ENCODE measurements at places on chromosomes 2 and 18.

DNA sequence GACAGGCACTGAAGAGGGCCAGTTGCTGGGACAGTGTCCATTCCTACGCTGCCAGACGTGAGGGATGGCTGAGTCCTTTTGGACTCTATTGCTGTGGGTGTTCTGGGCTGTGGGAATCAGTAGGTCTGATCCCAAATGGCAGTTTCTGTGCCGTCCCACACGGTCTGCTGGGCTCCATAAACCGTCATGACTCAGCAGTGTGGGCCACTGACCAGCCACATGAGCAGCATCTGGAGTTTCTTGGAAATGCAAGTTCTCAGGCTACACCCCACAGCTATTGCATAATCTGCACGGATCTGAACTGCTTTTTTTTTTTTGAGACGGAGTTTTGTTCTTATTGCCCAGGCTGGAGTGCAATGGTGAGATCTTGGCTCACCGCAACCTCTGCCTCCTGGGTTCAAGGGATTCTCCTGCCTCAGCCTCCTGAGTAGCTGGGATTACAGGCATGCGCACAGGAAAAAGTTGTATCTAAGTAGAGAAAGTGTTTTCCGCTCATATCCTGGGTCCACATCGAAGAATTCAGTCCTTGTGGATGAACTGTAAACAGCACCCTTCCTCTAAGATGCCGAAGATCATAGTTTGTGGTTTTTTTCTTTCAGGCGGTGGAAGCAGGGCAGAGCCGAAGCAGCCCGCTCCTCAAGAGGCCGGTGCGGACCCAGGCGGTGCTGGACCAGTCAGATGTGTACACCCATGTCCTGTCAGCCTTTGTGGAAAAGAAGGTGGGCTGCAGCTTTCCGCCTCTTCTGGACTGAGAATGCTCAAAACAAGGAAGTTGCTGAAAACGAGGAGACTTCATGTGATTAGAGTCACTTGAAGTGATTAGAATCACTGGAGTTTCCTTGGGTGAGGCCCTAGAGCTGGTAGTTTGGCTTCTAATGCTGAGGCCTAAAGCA, 25.5 kb downstream of the RMC1 start:
- DNase-seq = no peak

- DNase-seq = no peak
Measured at GRCh38 chr2:110791435-110791834, 59.1 kb downstream of the ACOXL start.

- no peak for DNase-seq
Measured at GRCh38 chr2:122480501-122481243, 725.2 kb downstream of the TSN start.

DNA sequence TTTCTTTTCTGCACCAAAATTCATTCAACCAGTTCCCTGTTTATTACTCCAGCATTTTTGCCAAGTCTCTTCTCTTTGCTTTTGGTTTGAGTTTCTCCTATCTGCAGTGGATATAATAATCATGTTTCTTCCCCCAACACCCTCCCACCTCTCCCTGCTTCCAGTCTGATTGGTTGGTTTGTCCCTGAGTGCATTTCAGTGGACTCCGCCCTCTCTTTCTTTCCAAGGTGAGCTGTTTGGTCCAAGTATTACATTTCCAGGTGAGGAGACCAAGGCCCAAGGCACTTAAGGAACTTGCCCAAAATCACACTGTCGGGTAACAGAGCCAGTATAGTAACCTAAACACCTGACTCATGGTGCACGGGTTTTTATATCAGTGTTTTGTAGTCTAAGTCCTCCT, 17.7 kb downstream of the MRO start:
- no peak for DNase-seq

- DNase-seq = no peak
Measured at GRCh38 chr2:121260370-121261154, 24.4 kb downstream of the TFCP2L1 start.

- peak; percentile 19 for DNase-seq
Measured at GRCh38 chr2:3575534-3576262, 638 bp downstream of the RPS7 start.

- DNase-seq = no peak
Measured at GRCh38 chr2:158914066-158914465, 54.4 kb upstream of the TANC1 start.

GRCh38 chr2:178211460-178211859, 17.1 kb downstream of the OSBPL6 start:
- no peak for DNase-seq

DNA sequence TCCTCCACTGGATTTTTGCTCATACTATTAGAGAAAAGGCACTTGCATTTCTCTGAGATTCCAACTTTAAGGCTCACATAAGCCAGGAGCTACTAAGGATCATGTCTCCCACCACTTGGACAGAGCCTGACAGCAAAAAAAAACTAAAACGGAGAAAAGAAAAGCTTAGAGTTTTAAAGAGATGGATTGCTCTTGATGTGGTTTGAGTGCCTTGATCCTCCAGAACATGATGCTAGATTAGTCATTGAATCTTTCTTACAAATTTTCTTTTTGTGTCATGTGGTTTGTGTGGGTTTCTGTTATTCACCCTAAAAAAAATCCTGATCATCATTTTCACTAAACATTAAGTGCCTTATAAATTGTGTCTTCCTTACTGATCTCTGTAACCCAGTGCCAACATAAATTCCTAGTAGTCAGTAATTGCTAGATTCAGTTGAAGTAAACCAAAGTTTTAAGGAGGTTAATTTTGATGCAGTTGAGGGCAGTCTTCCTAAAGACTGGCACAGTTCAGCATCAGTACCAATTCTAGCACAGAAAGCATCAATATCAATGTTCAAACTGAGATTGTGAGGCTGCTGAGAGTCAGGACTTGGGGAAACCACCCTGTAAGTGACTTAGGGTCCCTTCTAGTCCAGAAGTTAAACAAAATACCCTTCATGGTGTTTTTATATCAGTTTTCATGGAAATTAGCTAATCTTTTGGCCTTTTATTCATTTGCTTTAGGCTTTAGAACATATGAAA, 206.3 kb downstream of the RAD51AP2 start:
- DNase-seq = no peak

GRCh38 chr2:53467467-53468180, 300.0 kb upstream of the CHAC2 start:
- no peak for DNase-seq

DNA sequence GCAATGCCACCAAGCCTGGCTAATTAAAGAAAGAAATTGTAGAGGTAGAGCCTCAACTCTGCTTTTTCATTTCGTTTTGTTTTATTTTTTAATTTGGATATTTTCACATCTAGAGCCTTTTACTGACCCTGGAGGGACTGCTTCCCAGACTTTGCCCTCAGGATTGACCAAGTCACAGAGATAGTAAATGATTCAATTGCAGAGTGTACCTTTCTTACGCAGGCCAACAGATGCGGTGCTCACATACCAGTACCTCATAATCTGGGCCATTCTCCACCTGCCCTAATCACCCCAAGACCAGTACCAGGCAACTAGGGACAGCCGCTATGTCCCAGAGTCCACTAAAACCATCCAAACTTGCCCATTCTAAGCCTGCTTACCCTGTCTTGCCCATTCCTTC, 110.8 kb downstream of the DDX1 start:
- DNase-seq = no peak

DNA sequence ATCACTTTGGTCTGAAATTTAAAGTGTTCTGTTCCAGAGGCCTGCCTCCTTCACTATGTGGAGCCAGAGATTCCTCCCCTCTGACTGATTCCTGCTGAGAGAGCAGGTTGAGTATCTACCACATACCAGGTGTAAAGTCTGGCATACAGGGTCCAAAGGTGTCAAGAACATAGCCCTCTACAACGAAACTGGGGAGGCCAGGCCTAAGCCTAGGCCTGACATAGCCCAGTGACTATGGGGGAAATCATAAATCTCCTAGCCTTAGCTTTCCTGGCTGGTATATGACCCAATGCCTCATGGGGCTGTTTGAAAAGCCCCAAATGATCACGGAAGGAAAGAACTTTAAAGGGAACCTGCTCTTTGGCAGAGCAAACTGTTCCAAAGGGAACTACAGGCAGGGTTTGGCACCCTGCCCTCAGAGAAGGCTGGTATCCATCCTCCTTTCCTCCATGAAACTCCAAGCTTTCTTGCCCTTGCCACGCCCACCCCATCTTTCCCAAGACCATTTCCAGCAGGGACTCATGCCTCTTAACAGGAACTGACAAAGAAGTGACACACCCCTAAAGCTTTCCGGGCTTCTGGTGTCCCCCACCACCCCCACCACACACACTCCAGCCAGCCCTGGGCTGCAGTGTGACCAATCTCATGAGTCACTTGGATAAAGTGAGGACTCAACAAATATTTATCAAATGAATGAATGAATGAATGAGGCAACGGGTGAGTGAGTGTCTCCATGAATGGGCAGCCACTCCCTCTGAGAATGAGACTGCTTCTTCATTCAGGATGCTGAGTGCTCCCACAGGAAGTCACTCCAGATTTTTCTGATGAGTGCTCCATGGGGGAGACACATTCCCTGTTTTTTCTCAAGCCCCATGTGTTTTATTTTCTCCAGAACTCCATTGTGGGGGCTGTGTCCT, 114.5 kb upstream of the STPG4 start:
- DNase-seq = no peak

- DNase-seq = no peak
Measured at GRCh38 chr2:10545556-10545955, 97.4 kb upstream of the ODC1 start.

GRCh38 chr2:141105763-141106162, 1025.1 kb downstream of the LRP1B start:
- DNase-seq = no peak

DNA sequence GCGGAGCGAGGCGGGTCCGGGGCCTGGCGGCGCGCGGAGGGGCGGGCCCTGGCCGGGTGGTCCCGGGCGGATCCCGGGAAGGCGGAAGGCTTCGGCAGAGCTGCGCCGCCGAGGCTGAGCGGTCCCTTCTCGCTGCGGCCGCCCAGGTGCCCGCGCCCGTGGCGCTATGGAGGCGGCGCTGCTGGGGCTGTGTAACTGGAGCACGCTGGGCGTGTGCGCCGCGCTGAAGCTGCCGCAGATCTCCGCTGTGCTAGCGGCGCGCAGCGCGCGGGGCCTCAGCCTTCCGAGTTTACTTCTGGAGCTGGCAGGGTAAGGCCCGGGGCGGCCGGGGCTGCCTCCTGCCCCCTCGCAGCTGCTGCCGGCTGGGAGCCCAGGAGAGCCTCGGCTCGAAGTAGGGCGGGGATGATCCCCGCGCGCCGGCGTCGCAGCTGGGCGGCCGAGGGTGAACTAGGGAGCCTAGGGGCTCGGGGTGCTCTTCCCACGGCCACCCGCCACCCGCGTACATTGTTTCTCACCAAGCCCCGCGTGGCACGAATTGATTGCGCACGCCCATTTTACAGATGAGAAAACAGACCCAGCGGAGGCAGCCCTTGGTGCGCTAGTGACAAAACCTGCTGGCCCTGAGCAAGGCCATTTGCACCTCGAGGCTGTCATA, at the start of gene SLC66A3:
Gene SLC66A3, plus strand, starts transcription at position 87 of the 655 bp plus-strand sequence. Its CDS starts 80 bp downstream, at position 167.
- DNase-seq = peak; percentile 86

DNA sequence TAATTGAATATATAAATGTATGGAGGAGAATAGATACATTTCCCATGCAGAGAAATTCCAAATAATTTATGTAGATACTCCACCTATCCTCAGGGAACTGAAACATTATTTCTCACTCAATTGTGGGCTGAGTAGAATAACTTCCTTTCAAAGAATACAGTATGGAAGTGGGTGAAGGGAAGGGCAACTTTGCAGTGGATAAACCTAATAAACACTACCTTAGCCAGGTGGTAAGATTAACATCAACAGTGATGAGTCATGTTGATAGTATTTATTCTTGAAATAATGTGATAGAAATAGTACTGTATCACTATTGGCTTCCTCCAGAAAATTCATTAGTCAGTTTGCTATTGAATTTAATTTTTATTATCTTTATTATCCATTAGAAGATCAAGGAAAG, 716.4 kb upstream of the CHAC2 start:
- no peak for DNase-seq

- DNase-seq = no peak
Measured at GRCh38 chr2:8999102-8999446, 4.4 kb downstream of the MBOAT2 start.

DNA sequence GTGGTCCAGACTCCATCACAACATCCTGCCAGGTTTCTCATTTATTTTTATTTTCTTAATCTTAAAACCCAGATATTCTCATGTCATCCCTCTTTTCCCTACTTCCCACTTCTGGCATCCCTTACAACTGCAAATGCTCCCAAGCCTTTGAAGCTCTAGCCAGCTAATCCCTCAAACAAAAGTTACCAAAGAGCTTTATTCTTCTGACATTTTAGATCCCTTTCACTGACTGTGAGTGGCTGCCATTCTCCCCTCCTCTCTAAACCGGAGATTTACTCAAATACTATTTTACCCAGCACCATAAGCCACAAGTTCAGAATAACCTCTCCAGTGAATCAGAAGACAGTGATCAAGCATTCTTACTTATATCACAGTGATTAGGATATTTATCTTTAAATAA, 569.0 kb upstream of the SYT4 start:
- DNase-seq = no peak

DNA sequence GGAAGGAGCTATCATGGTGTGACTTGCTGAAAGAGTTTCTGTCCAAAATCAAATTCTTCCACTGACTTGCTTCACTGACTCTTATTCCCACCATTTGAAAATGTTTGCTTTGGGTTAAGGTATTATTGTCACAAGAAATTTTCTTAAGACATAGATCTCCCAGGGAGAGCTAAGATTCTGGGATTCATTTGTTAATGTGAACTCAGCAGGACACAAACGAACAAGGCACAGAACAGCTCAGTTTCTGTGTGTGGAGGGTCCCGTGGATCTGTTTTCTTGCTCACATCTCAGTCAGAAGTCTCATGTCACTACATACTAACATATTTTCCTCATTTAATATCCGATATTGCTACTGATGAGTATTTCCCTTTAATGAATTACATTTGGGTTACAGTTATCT, 8.2 kb upstream of the HNRNPA3 start:
- DNase-seq = no peak

GRCh38 chr2:116467243-116467642, 1347.2 kb upstream of the DDX18 start:
- DNase-seq = no peak

DNA sequence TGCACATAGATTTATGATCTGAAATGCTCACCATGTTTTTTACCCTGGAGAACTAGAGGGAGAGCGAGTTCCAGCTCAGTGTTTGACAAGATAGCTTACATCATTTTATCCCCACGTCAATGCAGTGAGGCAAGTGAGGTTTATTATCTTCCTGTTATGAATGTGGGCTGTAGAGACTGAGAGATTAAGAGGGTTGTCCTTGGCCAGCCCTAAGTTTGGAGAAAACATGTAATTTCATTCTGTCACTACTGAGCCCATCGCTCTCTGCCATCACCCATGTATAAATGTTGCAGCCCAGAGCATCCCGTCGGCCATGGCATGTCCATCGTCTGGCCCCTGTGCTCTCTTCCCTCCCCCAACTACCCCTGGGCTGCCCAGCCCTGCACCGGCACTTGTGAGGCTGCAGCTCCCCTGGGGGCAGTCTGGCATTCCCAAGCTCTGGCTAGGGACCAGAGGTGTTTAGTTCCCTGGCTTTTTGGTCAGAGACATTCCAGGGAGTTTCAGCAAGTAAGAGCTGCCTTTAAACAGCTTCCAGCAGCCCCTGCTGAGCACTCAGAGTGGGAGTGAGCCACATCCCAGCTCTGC, 136.7 kb downstream of the ANTXR1 start:
- DNase-seq = no peak

GRCh38 chr2:98927027-98927426, 9.0 kb downstream of the CRACDL start:
- DNase-seq = no peak

All from CD4-positive, alpha-beta T cell treated with Interleukin-2 at 100 ng/mL for 4 hours (primary cell).